ENCODE measurements at places on chromosomes 5 and 9.

- peak; percentile 48 for DNase-seq
Observed at GRCh38 chr9:32431940-32432555, 47.6 kb downstream of the ACO1 start.

- DNase-seq: no peak
Observed at GRCh38 chr5:176740131-176740701, 70.1 kb upstream of the UNC5A start.

- no peak for DNase-seq
Observed at GRCh38 chr5:155765715-155766114, 561.2 kb upstream of the SGCD start.

GRCh38 chr9:7055171-7055903 is 297.6 kb downstream of the KDM4C start:
- DNase-seq: no peak

- peak; percentile 69 for DNase-seq
Observed at GRCh38 chr9:129174724-129175514, 3.1 kb downstream of the IER5L start.

DNA sequence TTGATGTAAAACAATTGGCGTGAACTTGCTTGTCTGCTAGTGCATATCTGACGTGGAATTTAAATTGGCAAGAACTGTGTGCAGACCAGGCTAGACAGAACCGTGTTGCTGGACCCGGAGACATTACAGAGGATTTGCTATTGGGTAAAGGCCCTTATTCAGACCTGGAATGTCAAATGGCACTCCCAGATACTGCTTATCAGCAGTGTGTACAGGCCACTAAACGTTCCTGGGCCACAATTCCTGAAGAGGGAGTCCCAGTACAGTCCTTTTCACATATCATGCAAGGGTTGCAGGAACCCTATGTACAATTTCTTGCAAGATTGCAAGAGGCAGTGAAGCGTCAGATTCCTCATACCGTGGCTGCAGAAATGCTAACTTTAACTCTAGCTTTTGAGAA is 13.5 kb upstream of the MCCC2 start:
- no peak for DNase-seq

DNA sequence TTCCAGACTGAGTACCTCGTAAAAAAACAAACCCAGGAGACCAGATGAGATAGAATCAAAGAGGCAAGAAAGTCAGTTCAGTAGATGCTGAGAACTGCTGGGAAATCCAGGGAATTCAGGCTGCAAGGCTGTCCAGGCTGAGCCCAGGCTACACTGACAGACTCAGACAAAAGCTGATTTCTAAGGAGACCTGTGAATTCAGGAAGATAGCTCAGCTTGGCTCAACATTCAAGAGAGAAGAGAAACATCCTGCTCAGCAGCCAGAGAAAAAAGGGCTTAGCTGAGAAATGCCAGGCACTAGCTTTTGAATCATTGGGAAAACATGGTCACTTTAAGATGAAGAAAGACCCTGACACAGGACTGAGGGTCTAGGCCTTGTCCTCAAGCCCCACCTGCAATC is 118.2 kb upstream of the SLC44A1 start:
- DNase-seq: no peak

GRCh38 chr9:126750941-126751725 is 53.7 kb upstream of the ZBTB43 start:
- no peak for DNase-seq

- DNase-seq: no peak
Observed at GRCh38 chr9:136090056-136090735, 4.9 kb downstream of the NACC2 start.

DNA sequence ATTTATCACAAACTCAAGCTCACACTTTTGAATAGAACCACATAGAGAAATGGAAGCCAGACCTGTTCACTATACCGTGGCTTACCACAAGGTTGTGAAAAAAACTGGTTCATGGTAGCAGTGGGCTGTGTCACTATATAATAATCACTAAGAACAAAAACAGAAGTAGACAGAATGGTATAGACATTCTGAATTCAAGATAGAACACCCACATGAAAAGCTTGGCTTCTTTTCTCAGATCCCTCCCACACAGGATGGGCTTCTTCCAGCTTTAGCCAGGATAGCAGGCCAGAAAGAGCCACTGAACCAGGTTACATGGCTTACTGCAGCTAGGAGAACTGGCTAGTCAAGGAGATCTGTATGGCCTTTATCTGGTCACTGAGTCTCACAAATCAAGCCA is 6.1 kb upstream of the NRG2 start:
- DNase-seq: no peak

- no peak for DNase-seq
Observed at GRCh38 chr9:80932947-80933780, 756.2 kb downstream of the TLE1 start.

GRCh38 chr5:127723571-127723970 is 20.4 kb downstream of the CCDC192 start:
- DNase-seq: no peak

DNA sequence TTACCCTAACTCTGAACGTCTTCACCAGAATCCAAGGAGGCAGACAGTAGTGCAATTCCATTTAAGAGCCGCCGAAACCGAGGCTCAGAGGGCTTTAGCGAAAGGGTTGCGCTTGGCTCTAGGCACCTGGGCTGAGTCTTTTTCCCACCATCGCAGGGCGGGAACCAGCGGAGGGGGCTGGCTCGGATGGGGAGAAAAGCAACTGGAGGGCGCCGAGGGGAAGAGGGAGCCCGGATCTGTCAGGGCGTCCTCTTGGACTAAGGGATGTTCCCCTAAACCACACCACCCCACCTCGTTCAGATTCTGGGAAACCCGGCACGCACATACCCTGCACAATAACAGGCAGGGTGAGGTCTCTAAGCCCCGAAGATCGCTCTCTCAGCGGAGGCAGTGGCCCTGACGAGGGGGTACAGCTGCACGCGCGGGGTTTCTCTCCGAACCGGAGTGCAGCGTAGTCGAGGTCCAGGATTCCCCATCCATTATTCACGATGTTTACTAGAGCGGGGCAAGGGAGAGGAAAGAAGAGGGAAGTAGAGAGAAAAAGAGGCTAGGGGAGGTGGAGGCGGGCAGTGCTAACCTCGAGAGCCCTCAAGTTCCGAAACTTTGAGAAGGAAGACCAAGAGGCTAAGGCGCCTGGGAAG is 1.3 kb upstream of the POU4F3 start:
- no peak for DNase-seq

GRCh38 chr5:44795496-44795895 is 13.3 kb upstream of the MRPS30 start:
- no peak for DNase-seq

DNA sequence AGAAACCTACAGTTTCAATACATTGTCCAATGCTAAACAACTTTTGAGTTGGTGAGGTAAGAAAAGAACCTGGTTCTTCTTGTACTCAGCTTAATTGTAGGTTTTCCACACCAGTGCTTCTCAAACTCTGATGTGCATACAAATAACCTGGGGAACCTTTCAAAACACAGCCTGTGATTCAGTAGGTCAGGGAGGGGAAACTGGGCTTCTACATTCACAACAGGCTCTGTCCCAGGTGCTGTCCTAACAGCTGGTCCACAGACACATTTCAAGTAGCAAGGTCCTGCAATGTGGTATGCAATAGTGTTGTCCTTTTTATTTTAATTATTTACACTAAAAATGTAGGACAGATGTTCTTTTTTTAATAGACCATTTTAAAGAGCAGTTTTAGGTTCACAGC is 47.4 kb upstream of the SNCAIP start:
- peak; percentile 17 for DNase-seq

GRCh38 chr5:150377964-150378694 is 20.6 kb downstream of the TCOF1 start:
- DNase-seq: no peak

DNA sequence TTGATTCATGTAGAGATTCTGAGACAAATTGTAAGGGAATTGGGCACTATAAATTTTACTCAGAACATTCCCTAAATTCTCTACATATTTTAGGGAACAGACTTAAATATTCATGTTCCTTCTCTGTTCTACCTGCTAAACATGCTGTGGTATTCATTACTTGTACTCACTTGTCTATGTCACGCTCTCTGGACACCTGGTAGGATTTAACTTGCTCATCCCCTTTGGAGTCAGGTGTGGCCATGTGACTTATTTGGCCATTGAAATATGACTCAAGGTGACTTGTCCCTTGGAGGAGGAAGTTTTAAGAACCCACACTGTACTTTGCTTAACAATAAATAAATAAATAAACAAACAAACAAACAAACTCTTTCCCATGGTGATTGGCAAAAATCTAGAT is 2258.8 kb upstream of the WWC1 start:
- DNase-seq: no peak

- DNase-seq: no peak
Observed at GRCh38 chr5:73534011-73534644, 31.3 kb downstream of the ANKRA2 start.

DNA sequence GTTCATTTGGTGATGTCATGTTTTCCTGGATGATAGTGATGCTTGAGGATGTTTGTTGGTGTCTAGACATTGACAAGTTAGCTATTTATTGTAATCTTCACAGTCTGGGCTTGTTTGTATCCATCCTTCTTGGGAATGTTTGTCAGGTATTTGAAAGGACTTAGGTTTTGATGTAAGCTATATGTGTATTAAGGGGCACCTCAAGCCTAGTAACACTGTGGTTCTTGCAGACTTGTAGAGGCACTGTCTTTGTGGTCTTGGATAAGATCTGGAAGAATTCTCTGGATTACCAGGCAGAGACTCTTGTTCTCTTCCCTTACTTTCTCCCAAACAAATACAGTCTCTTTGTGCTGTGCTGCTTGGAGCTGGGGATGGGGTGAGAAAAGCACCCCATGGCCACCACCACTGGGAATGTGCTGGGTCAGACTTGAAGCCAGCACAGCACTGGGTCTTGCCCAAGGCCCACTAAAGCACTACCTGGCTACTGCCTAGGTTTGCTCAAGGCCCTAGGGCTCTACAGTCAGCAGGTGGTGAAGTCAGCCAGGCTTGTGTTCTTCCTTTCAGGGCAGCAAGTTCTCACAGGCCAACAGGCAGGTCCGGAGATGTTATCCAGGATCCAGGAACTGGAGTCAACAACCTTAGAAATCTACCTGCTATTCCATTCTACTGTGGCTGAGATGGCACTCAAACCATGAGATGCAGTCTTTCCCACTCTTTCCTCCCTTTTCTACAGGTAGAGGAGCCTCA is 49.3 kb upstream of the GNA14 start:
- DNase-seq: no peak

- no peak for DNase-seq
Observed at GRCh38 chr5:171989946-171990712, 16.3 kb downstream of the FBXW11 start.

DNA sequence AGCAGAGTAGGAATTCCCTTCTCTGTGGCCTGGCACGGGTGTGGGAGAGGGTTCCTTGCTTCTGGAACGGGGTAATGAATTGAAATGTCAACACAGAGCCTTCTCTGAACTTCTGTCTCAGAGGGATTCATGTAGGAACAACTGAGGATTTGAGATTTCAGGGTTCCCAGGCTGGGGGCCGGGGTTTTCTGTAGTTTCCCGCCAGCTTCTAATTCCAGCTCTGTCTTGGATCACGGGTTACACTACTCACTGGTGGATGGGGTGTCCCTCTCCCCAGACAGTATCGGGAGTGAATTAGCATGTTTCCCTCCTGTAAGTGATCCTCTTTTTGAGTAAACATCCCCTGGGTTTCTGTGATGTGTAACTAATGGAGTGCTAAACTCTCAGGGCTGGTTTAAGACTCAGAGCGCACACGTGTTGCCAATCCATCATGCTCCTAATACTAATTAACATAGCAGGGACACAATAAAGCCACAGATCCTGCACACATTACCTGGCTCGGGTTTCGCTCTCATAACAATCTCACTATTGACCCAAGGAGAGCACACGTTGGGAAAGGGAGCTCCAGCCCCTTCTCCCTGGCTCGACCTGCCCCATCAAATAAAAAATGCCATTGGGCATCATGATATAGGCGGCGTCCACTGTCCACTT is 18.1 kb upstream of the DMRT2 start:
- DNase-seq: no peak

DNA sequence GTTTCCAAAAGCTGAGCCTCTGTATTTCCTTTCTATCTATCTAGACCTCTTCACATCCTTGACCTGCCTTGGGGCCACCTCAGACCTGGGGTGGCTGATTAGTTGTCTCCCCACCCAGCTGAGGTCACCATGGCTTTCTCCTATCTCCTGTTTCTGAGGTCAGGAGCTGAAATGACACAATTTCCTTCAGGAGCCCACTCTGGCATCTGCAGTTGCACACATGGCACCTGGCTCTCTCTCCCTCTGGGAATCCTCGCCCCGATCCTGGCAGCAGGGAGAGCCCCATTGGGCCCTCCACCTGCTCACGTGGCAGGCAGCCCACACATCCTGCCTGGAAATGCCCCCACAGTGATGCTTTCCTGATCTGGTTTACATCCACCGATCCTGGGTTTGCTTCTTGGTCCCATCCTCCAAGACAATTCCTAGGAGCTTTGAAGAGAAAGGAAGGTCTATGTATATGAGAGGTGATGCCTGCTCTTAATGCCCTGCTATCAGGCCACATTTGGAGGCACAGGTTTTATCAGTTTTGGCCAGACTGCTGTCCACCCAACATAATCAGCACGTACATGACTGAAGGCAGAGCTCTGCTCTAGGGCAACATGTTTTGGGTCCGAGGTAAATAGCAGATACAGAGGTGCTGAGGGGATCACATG is 53.7 kb downstream of the MARCHF3 start:
- DNase-seq: no peak

DNA sequence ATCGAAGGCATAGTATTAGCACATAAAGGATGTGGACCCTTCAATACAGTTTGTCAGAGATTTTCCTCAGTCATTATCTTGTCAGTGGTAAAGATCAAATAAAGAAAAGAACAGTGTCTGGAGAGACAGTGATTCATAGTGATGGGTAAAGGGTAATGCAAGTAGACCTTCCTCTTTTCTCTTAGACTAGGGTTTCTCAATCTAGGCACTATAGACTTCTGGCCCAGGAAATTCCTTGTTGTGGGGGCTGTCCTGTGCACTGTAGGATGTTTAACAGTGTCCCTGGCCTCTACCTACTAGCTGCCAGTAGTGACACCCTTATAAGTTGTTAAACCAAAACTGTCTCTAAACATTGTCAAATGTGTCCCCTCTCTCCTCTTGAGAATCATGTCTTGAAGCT is 6.9 kb downstream of the CAMK4 start:
- no peak for DNase-seq

GRCh38 chr9:78601957-78602565 is 305.1 kb downstream of the PSAT1 start:
- DNase-seq: peak; percentile 29

DNA sequence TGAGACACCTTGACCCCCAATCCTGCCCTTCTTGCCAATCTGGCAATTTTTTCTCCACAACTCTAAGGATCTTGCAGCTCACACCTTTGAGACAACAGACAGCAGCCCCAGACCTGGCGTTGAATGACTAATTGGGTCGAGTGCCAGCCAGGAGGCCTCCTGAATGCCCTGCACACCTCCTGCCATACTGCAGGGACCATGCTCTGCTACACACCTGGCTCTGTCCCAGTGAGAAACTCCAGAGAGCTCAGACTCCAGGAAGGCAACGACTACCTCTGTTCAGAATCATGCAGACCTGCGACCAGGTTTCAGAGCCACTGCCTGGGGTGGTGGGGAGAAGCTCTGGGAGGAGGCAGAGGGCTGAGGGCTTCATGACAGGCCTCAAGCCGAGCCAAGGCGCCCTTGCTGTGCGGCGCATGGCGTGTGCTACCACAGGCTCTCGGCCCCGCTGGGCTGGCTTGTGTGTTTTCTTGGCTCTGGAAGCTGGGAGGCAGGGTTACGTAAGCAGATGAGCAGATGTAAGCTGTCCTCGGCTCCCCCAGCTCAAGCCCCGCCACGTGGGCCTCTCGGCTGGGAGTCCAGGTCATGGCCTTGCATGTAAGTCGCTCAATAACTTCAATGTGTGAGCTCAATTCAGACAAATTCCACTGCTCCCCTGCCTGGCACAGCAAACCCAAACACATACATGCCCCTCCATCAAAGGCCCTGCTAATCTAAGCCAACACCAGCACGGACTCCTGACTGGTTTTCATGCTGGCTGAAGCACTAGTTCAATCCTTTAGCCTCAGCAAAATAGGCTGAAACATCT is 27.5 kb downstream of the B4GALT1 start:
- peak; percentile 41 for DNase-seq

Measured in iPS-NIHi11 (cell line).